GF-D8 (cell line): ENCODE measurements at places on chromosomes 4 and X.

GRCh38 chr4:99574530-99575324, at the start of gene MTTP:
Gene MTTP, plus strand, starts transcription at chr4:99574824. Its CDS starts 86 bp downstream, at chr4:99574910.
- DNase-seq = no peak

- no peak for DNase-seq
Measured at GRCh38 chr4:52312722-52313121, 261.6 kb downstream of the SPATA18 start.

DNA sequence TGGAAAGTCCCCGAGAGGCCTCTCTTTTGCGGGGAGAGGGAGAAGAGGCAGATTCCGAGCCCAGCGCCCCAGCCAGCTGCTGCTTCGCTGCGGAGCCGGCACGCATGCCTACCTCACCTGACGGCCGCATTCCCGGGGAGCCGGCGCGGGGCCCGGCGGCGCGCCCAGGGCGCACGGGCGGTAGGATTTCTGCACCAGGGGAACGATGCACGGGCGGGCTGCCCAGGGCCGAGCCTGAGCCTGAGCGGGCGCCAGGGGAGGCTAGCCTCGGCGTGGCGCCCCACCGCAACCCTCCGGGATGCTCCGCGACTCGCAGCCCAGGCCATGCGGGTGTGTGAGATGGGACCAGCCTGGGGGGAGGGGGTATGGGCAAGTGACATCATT, 81.3 kb upstream of the SCML1 start:
- no peak for DNase-seq

GRCh38 chr4:78585633-78586032, 34.1 kb downstream of the ANXA3 start:
- DNase-seq = no peak

- DNase-seq = peak; percentile 2
Measured at GRCh38 chr4:148834804-148835631, 392.8 kb upstream of the NR3C2 start.

- DNase-seq = no peak
Measured at GRCh38 chrX:41047878-41048534, 37.2 kb upstream of the USP9X start.

DNA sequence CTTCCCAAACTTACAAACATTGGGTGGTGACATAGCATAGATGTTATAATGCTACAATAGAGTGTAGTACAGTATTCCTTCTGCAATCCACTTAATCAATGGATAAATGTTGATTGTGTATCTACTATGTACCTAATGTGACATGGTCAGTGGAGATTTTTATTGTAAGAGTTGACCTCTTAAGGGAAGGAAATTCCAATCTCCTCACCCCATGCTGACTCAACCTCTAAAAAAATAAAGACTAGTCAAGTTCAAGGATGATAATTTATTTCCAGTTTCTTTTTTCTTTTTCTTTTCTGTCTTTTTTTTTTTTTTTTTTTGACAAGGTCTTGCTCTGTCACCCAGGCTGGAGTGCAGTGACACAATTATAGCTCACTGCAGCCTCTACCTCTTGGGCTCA, 206.5 kb upstream of the STS start:
- no peak for DNase-seq

DNA sequence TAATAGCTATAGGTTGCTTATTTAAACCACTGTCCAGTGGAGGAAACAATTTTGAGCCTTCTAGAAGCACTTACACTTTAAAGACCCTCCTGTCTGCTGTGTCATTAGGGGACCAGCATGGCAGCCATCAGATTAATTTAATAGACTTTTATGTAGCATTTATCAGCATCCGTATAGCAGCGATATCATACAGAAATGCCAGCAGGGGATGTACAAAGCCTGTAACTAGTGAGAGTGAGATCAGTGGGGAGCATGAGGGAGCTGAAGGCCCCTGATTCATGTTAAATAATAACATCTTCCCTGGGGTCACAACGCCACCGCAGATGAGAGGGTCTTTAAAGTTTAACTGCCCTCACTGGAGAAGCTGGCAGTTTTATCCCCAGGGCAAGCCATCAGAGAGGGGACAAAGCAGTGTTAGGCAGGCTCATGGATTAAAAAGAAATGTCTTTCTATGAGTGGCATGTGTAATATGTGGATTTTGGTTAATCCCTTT, 144.7 kb downstream of the PDGFRA start:
- no peak for DNase-seq

- peak; percentile 57 for DNase-seq
Measured at GRCh38 chr4:173490817-173491528, 39.1 kb downstream of the HAND2 start.

- no peak for DNase-seq
Measured at GRCh38 chrX:19593690-19594089, 78.4 kb upstream of the MAP3K15 start.

GRCh38 chr4:58247792-58248191, 1137.6 kb upstream of the IGFBP7 start:
- no peak for DNase-seq

DNA sequence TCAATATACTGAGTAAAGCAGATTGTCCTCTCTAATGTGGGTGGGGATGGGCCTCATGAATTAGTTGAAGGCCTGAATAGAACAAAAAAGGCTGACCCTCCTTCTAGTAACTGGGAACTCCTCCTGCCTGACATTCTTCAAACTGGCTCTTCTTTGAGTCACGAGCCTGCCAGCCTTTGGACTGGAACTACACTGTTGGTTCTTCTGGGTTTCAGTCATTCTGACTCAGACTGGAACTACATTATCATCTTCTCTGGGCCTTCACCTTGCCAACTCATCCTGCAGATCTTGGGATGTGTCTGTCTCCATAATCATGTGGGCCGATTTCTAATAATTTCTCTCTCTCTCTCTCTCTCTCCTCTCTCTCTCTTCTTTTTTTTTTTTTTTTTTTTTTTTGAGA, 26.9 kb upstream of the CT47C1 start:
- DNase-seq = no peak

- DNase-seq = no peak
Measured at GRCh38 chr4:184784628-184785257, 41.0 kb downstream of the ACSL1 start.

- DNase-seq = no peak
Measured at GRCh38 chr4:16416601-16417000, 190.3 kb upstream of the TAPT1 start.

- no peak for DNase-seq
Measured at GRCh38 chr4:14076776-14077175, 449.3 kb upstream of the BOD1L1 start.
